ENCODE measurements at places on chromosomes 7 and 10. TPM values are rescaled to one million over a fixed set of nuclear protein-coding genes. Genes with fewer than 3 reads are reported as not detected.

Gene LRRC18
- total RNA-seq, result not detected

DNA sequence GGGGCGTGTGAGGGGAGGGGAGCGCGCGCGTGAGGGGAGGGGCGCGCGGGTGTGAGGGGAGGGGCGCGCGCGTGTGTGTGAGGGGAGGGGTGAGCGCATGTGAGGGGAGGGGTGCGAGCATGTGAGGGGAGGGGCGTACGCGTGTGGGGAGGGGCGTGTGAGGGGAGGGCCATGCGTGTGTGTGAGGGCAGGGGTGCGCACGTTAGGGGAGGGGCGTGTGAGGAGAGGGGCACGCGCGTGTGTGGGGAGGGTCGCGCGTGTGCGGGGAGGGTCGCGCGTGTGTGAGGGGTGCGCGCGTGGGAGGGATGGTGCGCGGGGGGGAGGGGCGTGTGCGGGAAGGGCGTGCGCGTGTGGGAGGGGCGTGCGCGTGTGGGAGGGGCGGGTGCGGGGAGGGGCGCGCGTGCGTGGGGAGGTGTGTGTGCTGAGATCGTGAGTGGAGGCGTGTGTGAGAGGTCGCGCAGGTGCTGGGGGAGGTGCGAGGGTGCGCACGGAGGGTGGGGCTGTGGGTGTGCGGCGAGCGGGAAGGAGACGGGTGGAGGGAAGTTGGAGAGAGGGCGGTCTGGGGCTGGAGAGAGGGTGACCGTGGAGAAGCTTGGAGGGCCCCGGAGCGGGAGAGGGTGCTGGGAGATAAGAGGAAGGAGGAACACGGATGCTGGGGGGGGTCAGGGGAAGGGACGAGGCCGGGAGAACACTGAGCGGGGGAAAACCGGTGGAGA, 19.7 kb downstream of the MXI1 start:
- ATAC-seq, result peak; percentile 50

Gene EPHA1
- 1.3 TPM for total RNA-seq

GRCh38 chr10:73413108-73413527, 740 bp downstream of the ANXA7 start:
- ATAC-seq, result peak; percentile 18

- ATAC-seq, result peak; percentile 64
These were observed 68.0 kb upstream of the ELMO1 start for GRCh38 chr7:37516664-37517063.

Gene FAM25C
- not detected for total RNA-seq

DNA sequence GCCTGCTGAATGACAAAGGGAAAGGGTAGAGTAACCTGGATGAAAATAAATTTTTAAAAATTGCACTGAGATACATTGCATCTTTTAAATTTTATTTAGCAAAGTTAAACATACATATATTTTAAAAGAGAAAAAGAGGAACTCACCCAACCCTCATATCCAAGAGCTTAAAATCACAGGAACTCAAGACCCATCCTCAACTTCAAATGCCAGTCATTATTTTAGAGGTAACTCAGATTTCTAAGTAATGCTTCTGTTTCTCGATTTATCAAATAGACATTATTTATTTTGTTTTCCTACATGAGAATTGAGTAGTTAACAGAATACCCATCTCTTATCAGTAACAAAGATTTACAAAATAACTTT, 32.4 kb upstream of the KMT2E start:
- no peak for ATAC-seq

Gene PPP1R17
- 27.6 TPM for total RNA-seq

GRCh38 chr7:116032886-116033285, 2.3 kb upstream of the TFEC start:
- ATAC-seq, result no peak

Gene CTTNBP2
- 7.4 TPM for total RNA-seq

Gene MKLN1
- 25.2 TPM for total RNA-seq

- ATAC-seq, result peak; percentile 78
These were observed 251.0 kb downstream of the NSUN6 start for GRCh38 chr10:18400201-18400905.

DNA sequence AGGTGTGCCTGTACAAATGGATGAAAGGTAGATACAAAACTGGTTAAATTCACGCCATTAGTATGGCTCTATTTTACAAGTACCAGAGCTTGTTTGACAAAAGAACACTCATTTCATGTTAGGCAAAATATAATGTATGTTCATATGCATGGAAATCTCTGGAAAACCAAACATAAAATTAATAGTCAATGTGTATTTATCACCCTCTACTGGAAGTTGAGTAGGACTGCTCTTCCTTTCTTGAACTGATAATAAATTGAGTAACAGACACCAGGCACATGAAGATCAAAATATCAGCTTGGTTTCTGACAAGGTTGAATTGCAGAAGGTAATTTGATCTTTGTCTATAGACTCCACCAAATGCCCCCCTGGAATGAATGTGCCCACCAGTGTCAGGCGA, 19.8 kb upstream of the AKR1B1 start:
- no peak for ATAC-seq

GRCh38 chr10:44369854-44370253, 15.0 kb downstream of the CXCL12 start:
- ATAC-seq, result no peak

- no peak for ATAC-seq
These were observed 65.1 kb downstream of the BMPR1A start for GRCh38 chr10:86821388-86821999.

GRCh38 chr7:37050801-37051200, 326.5 kb upstream of the AOAH start:
- ATAC-seq, result no peak

Gene ODAD2
- 3.6 TPM for total RNA-seq

- ATAC-seq, result peak; percentile 10
These were observed 3.6 kb upstream of the HOXA11 start for GRCh38 chr7:27188386-27189294.

- ATAC-seq, result no peak
These were observed 14.6 kb downstream of the RSBN1L start for GRCh38 chr7:77710861-77711260.

Gene KIF20B
- 2.0 TPM for total RNA-seq

- ATAC-seq, result no peak
These were observed 152.1 kb upstream of the RHOBTB1 start for GRCh38 chr10:61096056-61096455.

- peak; percentile 76 for ATAC-seq
These were observed 171.3 kb downstream of the MAGI2 start for GRCh38 chr7:79282070-79282694.

Gene EEPD1
- 7.8 TPM for total RNA-seq

DNA sequence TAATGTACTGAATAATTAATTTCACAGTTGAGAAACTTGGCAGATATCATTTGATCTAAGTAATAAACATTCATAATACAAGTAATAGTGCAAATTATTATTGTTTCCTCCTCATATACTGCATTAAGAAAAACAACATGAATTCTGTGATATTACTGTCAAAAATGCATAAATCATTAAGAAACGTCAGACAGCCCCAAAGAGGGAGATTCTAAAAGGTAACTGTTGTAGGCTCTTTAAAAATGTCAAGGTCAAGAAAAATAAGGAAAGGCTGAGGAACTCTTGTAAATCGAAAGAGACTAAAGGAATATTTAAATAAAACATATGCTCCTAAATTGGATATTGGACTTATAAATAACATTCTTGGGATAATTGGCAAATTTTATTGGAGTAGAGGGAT, 67.9 kb downstream of the CABCOCO1 start:
- no peak for ATAC-seq

- ATAC-seq, result peak; percentile 56
These were observed 34.5 kb downstream of the DOCK1 start for GRCh38 chr10:126939706-126940105.
